ENCODE measurements at places on chromosomes 7 and 10.

GRCh38 chr10:80356989-80357850 is 639 bp downstream of the DYDC2 start:
- DNase-seq, result no peak

DNA sequence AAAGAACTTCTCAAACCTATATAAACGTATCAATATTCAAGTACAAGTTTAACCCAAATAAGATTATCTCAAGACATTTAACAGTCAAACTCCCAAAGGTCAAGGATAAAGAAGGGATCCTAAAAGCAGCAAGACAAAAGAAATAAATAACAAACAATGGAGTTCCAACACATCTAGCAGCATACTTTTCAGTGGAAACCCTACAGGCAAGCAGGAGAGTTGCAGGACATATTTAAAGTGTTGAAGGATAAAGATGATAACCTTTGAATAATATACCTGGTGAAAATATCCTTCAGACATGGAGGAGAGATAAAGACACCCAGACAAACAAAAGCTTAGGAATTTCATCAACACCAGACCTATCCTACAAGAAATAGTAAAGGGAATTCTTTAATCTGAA is 82.8 kb downstream of the TES start:
- DNase-seq, result no peak

DNA sequence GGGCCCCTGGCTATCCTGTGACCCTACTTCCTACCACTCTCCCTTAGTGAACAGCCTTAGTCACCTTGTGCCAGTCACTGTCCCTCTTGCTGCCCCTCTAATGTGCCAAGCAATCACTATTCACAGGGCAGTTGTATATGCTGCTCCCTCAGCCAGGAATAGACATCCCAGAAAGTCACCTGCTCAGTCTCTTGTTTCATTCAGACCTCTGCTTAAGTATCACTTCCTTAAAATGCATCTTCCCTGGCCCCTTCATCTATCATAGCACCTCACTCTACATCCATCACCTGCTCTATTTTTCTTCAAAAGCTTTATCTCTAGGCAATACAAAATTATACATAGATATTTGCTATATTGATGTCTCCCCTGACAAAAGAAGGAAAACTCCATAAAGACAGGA is 328.4 kb upstream of the NFE2L3 start:
- DNase-seq, result no peak

- DNase-seq, result no peak
Observed at GRCh38 chr7:99258501-99258900, 14.1 kb upstream of the MYH16 start.

DNA sequence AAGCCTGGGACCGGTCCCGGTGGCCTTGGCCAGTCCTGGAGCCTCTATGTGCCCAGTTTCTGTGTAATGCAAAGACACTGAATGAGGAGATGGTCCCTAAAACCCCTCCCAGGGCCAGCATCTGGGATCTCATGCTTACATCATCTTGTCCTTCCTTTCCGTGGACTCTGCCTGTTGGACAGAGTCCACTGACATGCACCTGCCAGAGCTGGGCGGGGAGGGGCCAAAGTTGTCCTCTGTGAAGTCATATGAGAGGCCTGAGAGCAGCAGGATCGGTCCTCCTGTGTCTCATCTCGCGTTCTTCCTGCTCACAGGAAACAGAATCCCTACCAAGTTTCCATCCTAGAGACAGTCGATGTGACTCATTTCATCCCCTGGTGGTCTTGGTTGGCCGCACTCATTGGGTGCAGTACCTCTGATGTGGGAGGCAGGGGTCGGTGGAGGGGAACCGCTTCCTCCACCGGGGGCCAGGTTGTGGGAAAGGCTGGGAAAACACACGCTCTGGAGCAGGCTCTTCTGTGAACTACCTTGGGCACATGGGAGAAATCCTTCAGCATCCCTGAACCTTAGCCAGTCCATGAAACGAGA is 389.6 kb upstream of the PODXL start:
- DNase-seq, result no peak

- no peak for DNase-seq
Observed at GRCh38 chr10:101063050-101063525, 1.3 kb downstream of the KAZALD1 start.

GRCh38 chr10:118473305-118473960 is 122.0 kb downstream of the PRLHR start:
- DNase-seq, result no peak

DNA sequence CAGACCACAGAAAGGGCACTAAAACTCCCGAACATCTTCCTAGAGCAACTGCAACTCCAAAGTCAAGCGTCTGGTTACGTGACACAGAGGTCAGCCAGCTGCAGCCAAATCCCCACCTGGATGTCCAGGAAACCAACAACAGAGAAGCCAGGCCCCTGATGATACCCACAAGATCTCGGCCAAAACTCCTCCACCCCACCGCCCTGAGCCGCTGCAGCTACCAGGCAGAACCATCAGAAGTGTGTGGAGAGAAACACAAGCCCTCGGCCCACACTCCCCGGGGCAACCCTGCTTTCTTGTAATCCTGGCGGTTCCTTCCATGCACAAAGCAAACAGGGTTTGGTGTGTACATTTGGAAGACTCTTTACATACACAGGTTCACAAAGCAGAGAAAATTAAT is 8.7 kb downstream of the CHST15 start:
- no peak for DNase-seq

- DNase-seq, result no peak
Observed at GRCh38 chr10:118980870-118981269, 48.6 kb upstream of the NANOS1 start.

GRCh38 chr7:27109466-27110185 is 7.1 kb upstream of the HOXA2 start:
- no peak for DNase-seq

DNA sequence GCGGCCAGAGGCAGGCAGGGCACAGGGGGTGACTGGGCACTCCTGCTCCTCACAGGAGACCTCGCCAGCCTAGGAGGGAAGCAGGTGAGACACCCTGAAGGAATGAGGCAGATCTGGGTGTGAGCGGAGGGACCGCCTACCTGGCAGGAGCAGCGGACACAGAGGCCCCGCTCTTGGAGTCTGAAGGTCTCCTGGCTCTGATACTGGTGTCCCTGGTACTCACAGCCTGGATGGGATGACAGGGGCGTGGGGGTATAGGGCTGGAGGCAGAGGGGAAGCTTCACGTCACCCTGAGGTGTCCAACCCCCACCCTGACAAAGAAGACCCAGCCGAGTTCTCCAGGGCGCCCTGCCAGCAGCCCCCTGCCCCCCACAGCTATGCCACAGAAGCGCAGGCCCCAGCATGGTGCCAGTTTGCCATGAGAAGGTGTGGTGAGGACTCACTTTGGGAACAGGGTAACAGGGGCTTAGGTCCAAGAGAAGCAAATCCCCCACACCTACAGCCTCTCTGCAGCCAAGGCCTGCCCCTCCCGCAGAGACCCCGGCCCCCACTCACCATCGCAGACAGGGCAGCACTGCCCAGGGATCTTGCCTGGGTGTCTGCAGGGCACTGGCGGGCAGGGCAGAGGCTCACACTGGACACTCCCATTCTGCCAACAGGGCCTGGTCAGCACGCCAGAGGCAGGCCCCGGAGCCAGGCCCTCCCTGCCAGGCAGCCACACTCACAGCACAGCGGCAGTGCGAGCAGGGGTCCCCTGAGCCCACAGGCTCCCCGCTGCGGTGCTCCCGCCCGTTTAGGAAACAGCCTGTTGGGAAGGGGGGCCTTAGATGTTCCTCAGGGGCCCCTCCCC is 17.0 kb downstream of the KCP start:
- DNase-seq, result no peak

DNA sequence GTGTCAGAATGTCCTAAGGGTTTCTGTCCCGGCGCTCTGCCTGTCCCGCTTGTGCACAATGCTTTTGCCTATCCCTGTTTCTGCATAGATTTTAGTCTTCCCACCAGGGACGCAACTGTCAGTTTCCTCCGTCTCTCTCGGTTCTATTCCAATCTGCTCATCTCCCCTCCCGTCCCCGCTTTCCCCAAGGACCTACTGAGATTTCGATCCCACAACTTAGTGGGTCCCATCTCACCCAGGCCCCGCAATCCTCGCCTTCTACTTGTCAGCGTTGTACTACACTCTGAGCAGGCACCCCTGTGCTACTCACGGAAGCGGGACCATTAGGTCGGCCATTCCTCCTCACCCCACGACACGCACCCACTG is 519 bp upstream of the ZNF655 start:
- DNase-seq, result no peak

- DNase-seq, result no peak
Observed at GRCh38 chr10:48568131-48568530, 36.7 kb downstream of the ARHGAP22 start.

GRCh38 chr7:117084286-117084685 is 131.0 kb downstream of the ST7 start:
- DNase-seq, result no peak

GRCh38 chr7:150378115-150378852 is 846 bp upstream of the ZNF775 start:
- no peak for DNase-seq

- DNase-seq, result no peak
Observed at GRCh38 chr7:50754684-50755083, 28.0 kb downstream of the GRB10 start.

DNA sequence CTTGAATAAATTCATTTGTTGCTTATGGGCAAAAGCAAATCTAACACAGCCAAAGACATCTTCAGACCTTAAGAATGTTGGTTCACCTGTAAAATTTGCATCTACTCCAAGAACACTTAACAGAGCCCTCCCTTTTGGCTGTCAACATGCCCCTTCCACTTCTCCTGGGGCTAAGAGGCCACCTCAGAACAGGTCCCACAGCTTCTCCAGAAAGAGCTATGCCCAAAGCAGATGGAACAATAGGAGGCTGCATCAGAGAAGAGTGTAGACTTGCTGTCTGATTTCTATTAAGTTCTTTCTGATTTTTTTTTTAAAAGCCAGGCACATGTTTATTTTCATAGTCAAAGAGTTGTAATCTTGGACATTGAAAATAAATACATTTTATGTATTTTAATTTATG is 26.1 kb upstream of the TRIL start:
- DNase-seq, result no peak

DNA sequence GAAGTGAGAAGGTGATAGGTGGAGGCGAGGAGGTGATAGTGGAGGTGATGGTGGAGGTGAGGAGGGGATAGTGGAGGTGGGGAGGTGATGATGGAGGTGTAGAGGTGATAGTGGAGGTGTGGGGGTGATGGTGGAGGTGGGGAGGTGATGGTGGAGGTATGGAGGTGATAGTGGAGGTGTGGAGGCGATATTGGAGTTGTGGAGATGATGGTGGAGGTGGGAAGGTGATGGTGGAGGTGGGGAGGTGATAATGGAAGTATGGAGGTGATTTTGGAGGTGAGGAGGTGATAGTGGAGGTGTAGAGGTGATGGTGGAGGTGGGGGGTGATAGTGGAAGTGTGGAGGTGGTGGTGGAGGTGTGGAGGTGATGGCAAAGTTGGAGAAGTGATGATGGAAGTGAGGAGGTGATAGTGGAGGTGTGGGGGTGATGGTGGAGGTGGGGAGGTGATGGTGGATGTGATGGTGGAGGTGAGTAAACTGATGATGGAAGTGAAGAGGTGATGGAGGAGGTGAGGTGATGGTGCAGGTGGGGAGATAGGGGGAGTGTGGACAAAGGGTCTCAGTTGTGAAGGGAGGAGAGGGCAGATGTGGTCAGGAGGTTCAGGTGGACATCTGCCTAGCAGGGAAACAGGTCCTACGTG is 36.6 kb downstream of the ADCY1 start:
- no peak for DNase-seq

- DNase-seq, result no peak
Observed at GRCh38 chr7:7424151-7424873, 111.4 kb downstream of the COL28A1 start.

- DNase-seq, result no peak
Observed at GRCh38 chr7:142496545-142496991, 238.7 kb upstream of the PRSS58 start.

GRCh38 chr7:157850481-157851444 is 514.0 kb downstream of the DNAJB6 start:
- DNase-seq, result no peak

DNA sequence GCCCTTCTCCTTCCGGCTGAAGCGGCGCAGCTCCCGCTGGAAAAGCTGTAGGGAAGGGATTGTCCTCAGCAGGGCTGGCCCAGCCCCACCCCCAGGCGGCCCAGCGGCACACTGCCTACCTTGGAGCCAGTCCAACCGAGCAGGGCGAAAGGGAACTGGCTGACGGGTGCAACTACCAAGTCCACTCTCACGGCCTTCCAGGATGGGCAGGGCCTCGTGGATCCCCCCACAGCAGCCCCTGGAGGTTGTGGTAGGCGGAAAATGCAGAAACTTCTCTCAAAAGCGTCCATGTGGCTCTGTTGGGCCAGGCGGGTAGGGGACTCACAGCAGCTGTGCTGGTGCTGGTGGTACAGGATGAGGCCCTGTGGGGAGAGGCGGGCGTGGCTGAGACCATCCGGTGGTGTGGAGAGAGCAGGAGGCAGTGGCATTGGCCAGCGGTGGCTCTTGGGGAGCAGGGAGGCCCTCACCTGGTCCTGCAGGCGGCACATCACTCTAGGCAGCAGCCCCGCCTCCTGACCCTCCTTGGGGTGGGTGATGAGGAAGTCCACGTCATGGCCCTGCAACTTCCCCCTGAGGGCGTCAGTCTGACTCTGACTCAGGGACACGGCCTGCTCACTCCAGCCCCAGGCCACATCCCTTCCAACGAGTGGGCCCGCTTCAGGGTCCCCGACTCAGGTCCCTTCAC is 8.4 kb upstream of the PGAM2 start:
- DNase-seq, result no peak

GRCh38 chr7:33423646-33424020 is 294.3 kb downstream of the BBS9 start:
- DNase-seq, result no peak

- no peak for DNase-seq
Observed at GRCh38 chr7:99452541-99452940, 13.4 kb downstream of the ATP5MF start.

GRCh38 chr7:3482147-3482921 is 181.3 kb downstream of the SDK1 start:
- DNase-seq, result no peak

- DNase-seq, result no peak
Observed at GRCh38 chr7:96538632-96539031, 171.0 kb downstream of the SEM1 start.

DNA sequence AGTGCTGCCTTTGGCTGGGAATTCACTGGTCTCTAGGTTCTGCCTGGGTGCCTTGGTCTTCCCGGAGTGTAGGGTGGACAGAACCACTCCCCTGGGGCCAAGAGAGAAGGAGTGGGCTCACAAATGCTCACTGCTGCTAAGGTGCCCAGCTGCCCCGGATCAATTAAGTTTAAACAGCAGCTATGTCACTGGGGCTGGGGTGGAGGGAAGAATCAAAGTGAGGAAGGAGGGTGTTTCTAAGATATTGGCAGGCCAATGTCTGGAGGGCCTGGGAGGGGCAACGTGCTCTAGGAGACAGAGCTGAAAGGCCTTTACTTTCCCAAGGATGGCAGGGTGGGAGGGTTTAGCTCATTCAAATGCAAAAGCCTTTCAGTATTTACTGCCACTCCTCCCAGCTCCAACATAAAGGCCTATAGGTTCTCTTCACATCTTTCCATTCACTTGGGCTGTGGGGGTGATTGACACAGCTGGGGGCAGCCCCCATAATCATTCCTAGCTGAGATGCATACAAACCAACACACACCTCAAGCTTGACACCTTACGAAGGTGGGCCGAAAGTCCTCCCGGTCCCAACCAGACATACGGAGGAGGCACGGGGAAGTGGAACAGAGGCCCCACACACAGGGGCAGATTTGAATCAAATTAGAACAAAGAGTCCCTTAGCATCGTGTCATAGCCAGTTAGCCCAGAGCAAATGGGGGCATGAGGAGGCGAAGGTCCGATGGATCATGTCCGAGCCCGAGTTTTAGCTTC is 108.0 kb upstream of the EFCAB10 start:
- DNase-seq, result no peak

- no peak for DNase-seq
Observed at GRCh38 chr10:100130831-100131230, 49.2 kb upstream of the CPN1 start.

Data from cortex of kidney (tissue), 1 donor.